ENCODE measurements at places on chromosomes 3 and 15. TPM values are rescaled to one million over a fixed set of nuclear protein-coding genes. Genes with fewer than 3 reads are reported as not detected.

COL7A1 gene
- 3.9 TPM for polyA plus RNA-seq

DNA sequence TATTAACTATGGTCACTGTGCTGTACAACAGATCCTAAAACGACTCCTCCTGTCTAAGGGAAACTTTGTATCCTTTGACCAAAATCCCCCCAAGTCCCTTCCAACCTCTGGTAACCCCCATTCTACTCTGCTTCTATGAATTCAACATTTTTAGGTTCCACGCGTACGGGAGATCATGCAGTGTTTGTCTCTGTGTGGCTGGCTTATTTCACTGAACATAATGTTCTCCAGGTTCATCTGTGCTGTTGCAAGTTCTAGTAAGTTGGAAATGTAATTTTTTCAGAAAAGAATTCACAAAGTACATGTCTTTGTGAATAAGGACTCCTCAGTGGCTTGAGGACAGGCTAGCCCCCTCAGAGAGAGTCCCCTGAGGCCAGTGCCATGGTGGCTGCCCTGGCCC lies 66.1 kb downstream of the ATP10A start:
- H3K36me3 ChIP-seq, result no peaks in the 10 kb centered on the region
- H3K27me3 ChIP-seq, result no peaks in the 10 kb centered on the region
- H3K4me3 ChIP-seq, result no peak overlapping the region
- DNase-seq, result no peak

TMC3 gene
- polyA plus RNA-seq, result not detected

GRCh38 chr3:61531528-61531927 lies 29.8 kb upstream of the PTPRG start:
- no peaks in the 10 kb centered on the region for H3K36me3 ChIP-seq
- no peak overlapping the region for H3K4me3 ChIP-seq
- no peak overlapping the region for H3K27ac ChIP-seq
- no peak for DNase-seq

FOXL2 gene
- polyA plus RNA-seq, result not detected

DNA sequence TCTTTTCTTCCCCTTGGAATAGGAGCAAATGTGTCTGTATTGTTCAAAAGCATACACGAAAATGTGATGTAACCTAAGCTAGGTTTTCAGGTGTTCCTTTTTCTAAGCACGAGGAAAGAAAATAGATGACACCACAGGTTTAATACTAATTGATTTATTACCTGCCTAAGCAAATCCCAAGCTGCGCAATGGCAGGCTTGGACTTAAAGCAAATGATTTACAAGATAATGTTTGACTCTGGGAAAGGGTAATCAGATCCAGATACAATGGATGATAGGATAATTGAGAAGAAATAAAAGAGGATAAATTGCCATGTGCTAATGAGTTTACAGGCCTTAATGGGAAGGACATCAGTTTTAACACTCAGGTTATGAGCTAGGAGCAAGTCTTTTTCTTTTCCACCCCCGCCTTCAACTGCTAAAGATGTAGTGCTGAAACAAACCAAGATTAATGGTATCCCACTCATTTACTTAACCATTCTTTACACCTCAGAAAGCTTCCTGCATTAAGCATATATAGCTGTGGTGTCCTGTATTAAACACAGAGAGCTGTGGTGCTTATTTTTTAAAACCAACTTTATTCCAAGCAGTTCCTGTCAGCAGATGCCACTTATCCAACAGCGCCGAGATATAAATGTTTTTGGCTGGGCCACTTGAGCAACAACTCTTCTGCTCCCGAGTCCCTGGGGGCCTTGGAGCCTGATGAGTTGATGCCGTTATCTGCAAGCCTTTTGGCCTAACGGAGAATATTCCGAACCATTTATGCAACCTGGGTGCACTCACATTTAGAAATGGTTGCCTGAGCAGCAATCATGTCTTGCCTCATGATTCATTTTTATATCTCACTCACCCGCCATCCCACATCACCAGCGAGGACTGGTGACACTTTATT lies 205.5 kb downstream of the MECOM start:
- H3K27me3 ChIP-seq, result no peaks in the 10 kb centered on the region
- H3K4me3 ChIP-seq, result no peak overlapping the region
- no peaks in the 10 kb centered on the region for H3K4me1 ChIP-seq
- H3K27ac ChIP-seq, result no peak overlapping the region

FOXB1 gene
- polyA plus RNA-seq, result not detected

- no peak overlapping the region for H3K27ac ChIP-seq
- H3K4me3 ChIP-seq, result no peak overlapping the region
- H3K27me3 ChIP-seq, result no peaks in the 10 kb centered on the region
- H3K36me3 ChIP-seq, result no peaks in the 10 kb centered on the region
- peaks cover 2% of the 10 kb centered on the region for H3K4me1 ChIP-seq
Measured at GRCh38 chr15:99619712-99620111, 53.9 kb downstream of the MEF2A start.

ZFAND6 gene
- 77.3 TPM for polyA plus RNA-seq

DNA sequence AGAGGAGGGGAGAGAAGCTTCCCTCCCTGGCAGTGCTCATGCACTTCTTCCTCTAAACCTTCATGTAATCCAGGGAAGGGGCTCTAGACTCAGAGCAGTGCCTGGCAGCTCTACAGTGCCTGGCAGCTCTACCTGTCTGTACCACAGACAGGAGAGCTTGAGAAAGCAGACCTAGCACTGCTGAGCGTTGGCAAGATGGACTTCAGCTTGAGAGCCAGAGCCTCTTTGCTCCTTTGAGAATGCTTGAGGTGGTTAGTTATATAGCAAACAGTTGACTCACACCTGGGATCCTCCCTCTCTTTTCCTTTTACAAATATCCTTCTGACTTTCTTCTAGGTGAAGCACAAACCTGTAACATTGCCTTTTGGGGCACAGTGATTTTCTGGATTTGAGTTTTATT lies 20.9 kb downstream of the FBXO22 start:
- no peak overlapping the region for H3K4me3 ChIP-seq
- H3K27ac ChIP-seq, result no peak overlapping the region
- H3K4me1 ChIP-seq, result no peaks in the 10 kb centered on the region

GRCh38 chr3:29267226-29267625 lies 13.6 kb upstream of the RBMS3 start:
- no peak overlapping the region for H3K4me3 ChIP-seq
- H3K36me3 ChIP-seq, result peaks cover 1% of the 10 kb centered on the region
- no peak overlapping the region for H3K27ac ChIP-seq
- no peaks in the 10 kb centered on the region for H3K27me3 ChIP-seq
- H3K4me1 ChIP-seq, result no peaks in the 10 kb centered on the region
- no peak for DNase-seq

RBP2 gene
- polyA plus RNA-seq, result 1,154 TPM

- no peaks in the 10 kb centered on the region for H3K36me3 ChIP-seq
- peak; percentile 81 for DNase-seq
- no peak overlapping the region for H3K4me3 ChIP-seq
- H3K27ac ChIP-seq, result no peak overlapping the region
Measured at GRCh38 chr3:57068437-57069089, 8.1 kb downstream of the SPATA12 start.

- H3K27me3 ChIP-seq, result no peaks in the 10 kb centered on the region
- H3K4me1 ChIP-seq, result no peaks in the 10 kb centered on the region
- H3K4me3 ChIP-seq, result no peak overlapping the region
- DNase-seq, result no peak
- no peaks in the 10 kb centered on the region for H3K36me3 ChIP-seq
Measured at GRCh38 chr15:42710662-42711061, 26.3 kb downstream of the CDAN1 start.

GRCh38 chr15:59946084-59946483 lies 58.0 kb upstream of the FOXB1 start:
- no peaks in the 10 kb centered on the region for H3K36me3 ChIP-seq
- H3K27me3 ChIP-seq, result peaks cover 2% of the 10 kb centered on the region
- H3K27ac ChIP-seq, result no peak overlapping the region
- H3K4me3 ChIP-seq, result no peak overlapping the region

CPB1 gene
- polyA plus RNA-seq, result 6.9 TPM

CACNA2D2 gene
- 1.7 TPM for polyA plus RNA-seq

- H3K4me3 ChIP-seq, result no peak overlapping the region
- H3K27ac ChIP-seq, result no peak overlapping the region
- H3K4me1 ChIP-seq, result no peaks in the 10 kb centered on the region
- H3K36me3 ChIP-seq, result no peaks in the 10 kb centered on the region
- no peaks in the 10 kb centered on the region for H3K27me3 ChIP-seq
Measured at GRCh38 chr3:13262493-13263211, 157.5 kb downstream of the NUP210 start.

DNA sequence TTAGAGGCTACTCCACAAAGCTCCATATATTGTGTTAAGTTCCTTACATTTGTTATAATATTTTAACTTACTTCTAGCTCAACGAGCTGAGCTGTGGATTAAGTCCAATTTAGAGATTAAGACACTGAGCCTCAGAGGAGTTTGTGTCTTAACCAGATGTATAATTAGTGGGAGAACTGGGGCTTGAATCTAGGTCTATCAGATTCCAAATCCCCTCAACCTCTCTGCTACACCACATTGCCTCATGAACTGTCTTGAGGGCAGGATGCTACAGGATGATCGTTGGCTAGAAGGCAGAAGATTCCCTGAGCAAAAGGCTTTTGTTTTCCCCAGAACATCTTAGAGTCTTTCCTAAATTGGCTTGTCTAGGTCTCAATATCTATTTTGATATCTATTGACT lies 890.8 kb downstream of the NAALADL2 start:
- H3K27ac ChIP-seq, result no peak overlapping the region
- no peaks in the 10 kb centered on the region for H3K36me3 ChIP-seq
- no peak overlapping the region for H3K4me3 ChIP-seq
- DNase-seq, result no peak
- no peaks in the 10 kb centered on the region for H3K27me3 ChIP-seq

GRCh38 chr15:83284559-83285283 lies at the start of gene BNC1:
Gene BNC1, minus strand, starts transcription at chr15:83284664. Its CDS starts 36 bp downstream, at chr15:83284628.
- H3K4me1 ChIP-seq, result no peaks in the 10 kb centered on the region
- H3K36me3 ChIP-seq, result no peaks in the 10 kb centered on the region
- H3K4me3 ChIP-seq, result peak within 1 kb of the TSS; percentile 31
- DNase-seq, result no peak

C3orf22 gene
- polyA plus RNA-seq, result not detected

GRCh38 chr15:59180945-59181600 lies 25.6 kb upstream of the LDHAL6B start:
- peaks cover 4% of the 10 kb centered on the region for H3K36me3 ChIP-seq
- no peak overlapping the region for H3K4me3 ChIP-seq
- no peaks in the 10 kb centered on the region for H3K4me1 ChIP-seq
- no peak for DNase-seq

DNA sequence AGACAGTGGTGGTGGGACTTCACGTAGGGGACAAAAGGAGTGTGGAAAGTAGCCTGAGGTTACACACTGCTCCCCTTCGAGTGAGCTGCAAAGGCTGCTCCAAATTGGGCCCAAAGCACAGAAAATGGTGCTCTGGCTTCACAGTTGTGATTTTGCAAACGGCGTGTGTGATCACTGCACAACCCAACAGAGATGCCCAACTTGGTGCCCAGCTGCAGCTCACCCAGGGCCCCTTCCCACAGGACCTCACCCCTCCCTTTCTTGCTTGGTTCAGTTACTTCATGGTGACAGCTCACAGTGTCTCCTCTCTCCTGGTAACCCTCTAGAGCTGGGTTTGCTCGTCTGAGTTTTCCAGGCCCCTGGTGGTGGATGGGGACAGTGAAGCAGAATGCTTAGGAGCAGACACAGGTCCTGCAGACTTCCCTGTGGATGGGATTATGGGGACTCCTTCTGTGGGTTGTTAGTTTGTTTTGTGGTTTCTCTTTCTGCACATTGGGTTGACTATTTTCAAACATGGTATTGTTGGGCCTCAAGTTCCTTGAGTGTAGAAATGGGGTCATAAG lies 98.3 kb downstream of the TOP2B start:
- no peaks in the 10 kb centered on the region for H3K4me1 ChIP-seq
- no peak overlapping the region for H3K27ac ChIP-seq
- H3K36me3 ChIP-seq, result no peaks in the 10 kb centered on the region
- H3K27me3 ChIP-seq, result no peaks in the 10 kb centered on the region

GRCh38 chr15:83733206-83733605 lies 79.3 kb downstream of the ADAMTSL3 start:
- no peaks in the 10 kb centered on the region for H3K27me3 ChIP-seq
- H3K4me1 ChIP-seq, result no peaks in the 10 kb centered on the region
- H3K36me3 ChIP-seq, result no peaks in the 10 kb centered on the region
- DNase-seq, result no peak
- no peak overlapping the region for H3K4me3 ChIP-seq

DNA sequence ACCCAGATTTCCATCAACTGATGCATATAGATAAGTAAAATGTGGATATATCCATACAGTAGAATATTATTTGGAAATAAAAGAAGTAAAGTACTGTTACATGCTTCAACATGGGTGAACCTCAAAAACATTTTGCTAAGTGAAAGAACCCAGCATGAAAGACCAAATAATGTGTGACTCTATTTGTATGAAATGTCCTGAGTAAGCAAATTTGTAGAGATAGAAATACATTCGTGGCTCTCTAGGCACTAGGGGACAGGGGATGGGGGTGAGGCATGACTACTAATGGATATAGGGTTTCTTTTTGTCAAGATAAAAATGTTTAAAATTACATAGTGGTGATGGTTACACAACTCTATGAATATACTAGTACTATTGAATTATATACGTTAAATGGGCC lies 163.7 kb downstream of the KLHL25 start:
- no peaks in the 10 kb centered on the region for H3K4me1 ChIP-seq
- H3K36me3 ChIP-seq, result no peaks in the 10 kb centered on the region
- H3K4me3 ChIP-seq, result no peak overlapping the region
- no peaks in the 10 kb centered on the region for H3K27me3 ChIP-seq

CDHR4 gene
- 5.0 TPM for polyA plus RNA-seq

USP3 gene
- polyA plus RNA-seq, result 28.9 TPM

DNA sequence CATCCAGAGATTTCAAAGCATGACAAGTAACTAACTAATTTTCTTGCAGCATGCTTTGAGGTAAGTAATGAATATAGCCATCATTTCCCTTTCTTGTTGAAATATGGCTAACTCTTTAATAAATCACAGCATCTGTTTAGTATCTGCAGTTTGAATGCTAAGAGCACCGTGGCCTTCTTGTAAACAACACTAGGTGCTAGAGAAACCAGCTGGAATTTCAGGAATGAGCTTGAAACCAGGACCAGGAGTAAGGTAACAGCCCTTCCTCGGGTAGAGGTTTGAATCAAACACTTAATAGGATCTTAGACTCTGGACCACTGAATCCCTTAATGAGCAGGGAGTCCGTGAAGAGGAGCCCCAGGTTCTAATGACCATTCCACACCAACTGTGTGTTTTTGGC lies 13.6 kb downstream of the CALML4 start:
- DNase-seq, result no peak
- H3K36me3 ChIP-seq, result no peaks in the 10 kb centered on the region
- H3K27ac ChIP-seq, result no peak overlapping the region
- no peak overlapping the region for H3K4me3 ChIP-seq
- H3K4me1 ChIP-seq, result no peaks in the 10 kb centered on the region

GRCh38 chr3:127112796-127113570 lies 79.9 kb upstream of the PRR23E start:
- no peaks in the 10 kb centered on the region for H3K4me1 ChIP-seq
- H3K27ac ChIP-seq, result no peak overlapping the region
- H3K27me3 ChIP-seq, result no peaks in the 10 kb centered on the region
- DNase-seq, result no peak
- no peaks in the 10 kb centered on the region for H3K36me3 ChIP-seq

- no peak overlapping the region for H3K27ac ChIP-seq
- no peak for DNase-seq
- no peaks in the 10 kb centered on the region for H3K36me3 ChIP-seq
- no peaks in the 10 kb centered on the region for H3K27me3 ChIP-seq
Measured at GRCh38 chr3:132293251-132293650, 24.0 kb upstream of the ACP3 start.

Measured in aorta (tissue), 5 donors.